SJSA1 (cell line): ENCODE measurements at places on chromosomes 2 and 18. TPM values are rescaled to one million over a fixed set of nuclear protein-coding genes. Genes with fewer than 3 reads are reported as not detected.
A peak's percentile ranks its signal among the peaks of the same experiment; 100 is the strongest.

PSTPIP2 gene
- 4.0 and 6.8 TPM in 2 replicates for total RNA-seq

- no peak overlapping the region for H3K4me3 ChIP-seq
- peaks cover 51% of the 10 kb centered on the region for H3K36me3 ChIP-seq
- no peak for DNase-seq
- H3K4me1 ChIP-seq: peaks cover 12% of the 10 kb centered on the region
- H3K27me3 ChIP-seq: no peaks in the 10 kb centered on the region
Observed at GRCh38 chr2:29134933-29135332, 19.7 kb downstream of the CLIP4 start.

CDK15 gene
- 11.6 and 29.4 TPM in 2 replicates for total RNA-seq

LYG1 gene
- total RNA-seq: 0.37 TPM in 1 of 2 replicates, not detected in the other

C2orf81 gene
- 0.34 and 1.3 TPM in 2 replicates for total RNA-seq

DNA sequence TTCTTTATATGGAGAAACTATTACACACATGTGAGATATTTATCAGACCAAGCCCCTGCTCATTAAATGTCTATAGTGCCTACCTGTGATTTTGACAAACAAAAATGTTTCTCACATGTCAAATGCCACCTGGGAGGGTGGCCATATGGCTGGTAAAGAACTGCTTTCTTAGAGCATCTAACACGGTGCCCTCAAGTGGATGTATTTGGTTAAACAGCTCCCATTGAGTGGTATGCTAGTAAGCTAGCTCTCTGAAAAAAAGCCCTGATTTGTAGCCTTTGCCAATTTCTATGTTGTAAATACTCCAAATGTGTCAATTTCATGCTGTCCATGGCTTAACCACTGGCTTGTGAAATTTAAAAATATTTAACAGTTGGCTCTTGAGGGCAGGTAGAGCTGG lies 94.6 kb downstream of the PMAIP1 start:
- no peaks in the 10 kb centered on the region for H3K27me3 ChIP-seq
- H3K36me3 ChIP-seq: no peaks in the 10 kb centered on the region

UGT1A9 gene
- not detected in 2 replicates for total RNA-seq

DNA sequence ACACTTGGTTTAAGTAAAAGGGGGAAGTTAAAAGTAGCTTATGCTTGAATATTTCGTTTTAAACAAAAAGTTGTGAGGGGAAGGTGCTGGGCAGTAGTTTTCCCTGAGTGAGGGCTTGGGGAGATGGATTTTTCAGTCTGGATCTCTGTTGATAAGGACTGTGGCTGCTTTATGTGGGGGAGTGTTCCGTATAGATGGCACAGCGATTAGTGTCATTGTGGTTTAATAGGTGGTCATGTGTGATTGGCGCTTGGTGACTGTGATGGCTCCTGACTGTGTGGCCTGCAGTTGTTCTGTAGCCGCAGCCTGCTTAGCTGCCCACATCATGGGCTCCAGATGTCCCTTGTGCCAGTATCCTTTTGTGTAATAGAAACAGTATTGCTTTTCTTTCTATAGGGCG lies 156.2 kb downstream of the WDSUB1 start:
- H3K27ac ChIP-seq: peak overlapping the region; percentile 57
- DNase-seq: peak; percentile 45
- no peaks in the 10 kb centered on the region for H3K27me3 ChIP-seq
- H3K36me3 ChIP-seq: peaks cover 7% of the 10 kb centered on the region; the same call in 1 of the 2 replicates

RGPD3 gene
- 0.03 and 0.39 TPM in 2 replicates for total RNA-seq

DNA sequence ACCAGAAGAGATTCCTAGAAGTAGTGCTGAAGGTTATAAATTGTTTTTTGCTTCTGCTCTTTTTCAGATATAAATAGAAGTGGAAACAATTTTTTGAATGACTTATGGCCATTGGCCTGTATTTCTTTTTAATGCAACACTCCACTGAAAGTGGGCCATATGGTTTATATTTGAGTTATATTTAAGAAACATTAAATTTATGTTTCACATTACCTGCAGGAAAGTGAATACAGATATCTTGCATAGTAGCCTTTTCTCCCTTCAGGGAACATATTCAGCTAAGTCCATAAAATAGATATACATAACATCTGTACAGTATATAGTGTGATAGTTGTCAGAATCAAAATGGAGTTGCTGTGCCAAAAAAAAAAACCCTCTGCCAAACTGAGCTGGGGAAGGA lies 53.1 kb upstream of the EFEMP1 start:
- no peaks in the 10 kb centered on the region for H3K36me3 ChIP-seq
- no peaks in the 10 kb centered on the region for H3K27me3 ChIP-seq
- no peak for DNase-seq
- no peaks in the 10 kb centered on the region for H3K4me1 ChIP-seq
- no peak overlapping the region for H3K27ac ChIP-seq

DNA sequence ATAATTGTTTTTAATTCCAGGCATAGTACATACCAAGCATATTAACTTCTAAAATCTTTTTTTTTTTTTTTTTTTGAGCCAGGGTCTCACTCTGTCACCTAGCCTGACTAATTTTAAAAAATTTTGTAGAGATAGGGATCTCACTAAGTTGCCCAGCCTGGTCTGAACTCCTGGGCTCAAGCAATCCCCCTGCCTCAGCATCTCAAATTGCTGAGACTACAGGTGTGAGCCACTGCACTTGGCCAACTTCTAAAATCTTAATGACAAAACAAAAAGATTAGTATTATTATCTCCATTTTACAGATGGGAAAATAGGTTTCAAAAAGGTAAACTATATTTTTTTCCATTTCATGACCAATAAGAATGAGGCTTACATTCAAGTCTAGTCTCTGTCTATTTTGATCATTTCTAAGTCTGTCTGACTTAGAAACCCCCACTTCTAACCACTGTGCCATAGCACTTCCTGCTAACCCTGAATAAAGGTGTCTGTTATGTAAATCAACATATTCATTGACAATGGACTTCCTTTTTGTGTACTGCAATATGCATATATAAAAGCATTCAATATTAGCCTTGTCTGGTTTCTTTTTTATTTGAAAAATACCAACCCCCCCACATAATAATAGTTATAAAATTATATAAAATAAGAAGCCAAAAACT lies 28.7 kb upstream of the ZEB2 start:
- no peaks in the 10 kb centered on the region for H3K36me3 ChIP-seq
- no peaks in the 10 kb centered on the region for H3K27me3 ChIP-seq
- no peak overlapping the region for H3K4me3 ChIP-seq
- DNase-seq: no peak
- peaks cover 16% of the 10 kb centered on the region for H3K4me1 ChIP-seq

- H3K27ac ChIP-seq: no peak overlapping the region
- no peaks in the 10 kb centered on the region for H3K36me3 ChIP-seq
- H3K4me1 ChIP-seq: 0 out of 2 replicates have a peak, but pooled peaks cover 3% of the 10 kb centered on the region
- H3K27me3 ChIP-seq: peaks cover 39% of the 10 kb centered on the region
- H3K4me3 ChIP-seq: no peak overlapping the region
Observed at GRCh38 chr18:62596145-62597005, 73.5 kb downstream of the ZCCHC2 start.

DNA sequence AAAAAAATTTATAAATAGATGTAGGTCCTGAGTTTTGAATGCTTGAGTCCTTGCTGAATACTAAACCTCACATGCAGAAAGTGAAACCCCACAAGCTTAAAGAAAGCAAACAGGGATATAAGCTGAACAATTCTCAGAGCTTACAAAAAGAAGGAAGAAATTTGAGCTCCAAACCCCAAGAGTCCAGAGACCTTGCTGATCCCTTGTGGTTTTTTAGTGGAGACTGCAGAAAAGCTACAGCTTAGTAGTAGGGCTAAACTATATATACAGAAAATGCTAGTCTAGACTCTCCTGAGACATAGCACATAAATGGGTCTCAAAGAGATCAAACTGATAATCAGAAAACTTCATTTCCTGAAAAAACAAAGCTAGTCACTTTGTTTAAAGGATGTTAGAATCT lies 1548.1 kb upstream of the ZEB2 start:
- no peak overlapping the region for H3K27ac ChIP-seq
- no peaks in the 10 kb centered on the region for H3K4me1 ChIP-seq
- no peaks in the 10 kb centered on the region for H3K27me3 ChIP-seq
- no peak for DNase-seq

DNA sequence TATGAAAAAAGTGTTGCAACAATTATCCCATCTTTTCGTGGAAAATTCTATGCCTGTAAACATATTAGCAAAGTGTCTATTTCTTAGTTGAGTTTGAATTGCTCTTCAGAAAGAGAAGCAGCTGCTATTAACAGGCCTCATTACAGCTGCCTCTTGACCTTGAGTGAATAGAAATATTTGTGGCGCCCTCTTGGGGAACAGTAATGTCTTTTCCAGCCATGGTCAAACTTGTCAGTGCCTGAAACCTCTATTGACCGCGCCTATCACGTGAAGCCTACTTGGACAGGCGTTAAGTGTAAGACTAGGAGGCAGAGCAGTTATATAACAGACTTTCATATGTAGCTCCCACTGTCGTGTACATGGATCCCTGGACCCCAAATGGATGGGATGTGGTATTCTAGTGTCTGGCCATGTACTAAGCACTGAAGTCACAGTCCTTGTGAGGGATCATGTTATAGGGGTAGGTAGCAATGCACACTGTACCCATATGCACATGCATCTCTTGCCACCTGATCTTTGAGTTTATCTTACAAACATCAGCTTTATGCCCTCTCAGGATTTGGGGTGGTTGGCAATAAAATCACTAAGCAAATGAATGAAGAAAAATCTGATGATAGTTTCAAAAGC lies 245.0 kb downstream of the PTGR3 start:
- no peaks in the 10 kb centered on the region for H3K36me3 ChIP-seq
- H3K27me3 ChIP-seq: no peaks in the 10 kb centered on the region
- H3K27ac ChIP-seq: no peak overlapping the region
- no peak for DNase-seq
- no peaks in the 10 kb centered on the region for H3K4me1 ChIP-seq
- H3K4me3 ChIP-seq: no peak overlapping the region

ASAP2 gene
- total RNA-seq: 12.9 and 15.5 TPM in 2 replicates

GRCh38 chr18:55300421-55300935 lies 287.5 kb downstream of the TCF4 start:
- no peak for DNase-seq
- H3K4me1 ChIP-seq: 0 out of 2 replicates have a peak, but pooled peaks cover 8% of the 10 kb centered on the region
- no peaks in the 10 kb centered on the region for H3K27me3 ChIP-seq
- no peak overlapping the region for H3K4me3 ChIP-seq

DNA sequence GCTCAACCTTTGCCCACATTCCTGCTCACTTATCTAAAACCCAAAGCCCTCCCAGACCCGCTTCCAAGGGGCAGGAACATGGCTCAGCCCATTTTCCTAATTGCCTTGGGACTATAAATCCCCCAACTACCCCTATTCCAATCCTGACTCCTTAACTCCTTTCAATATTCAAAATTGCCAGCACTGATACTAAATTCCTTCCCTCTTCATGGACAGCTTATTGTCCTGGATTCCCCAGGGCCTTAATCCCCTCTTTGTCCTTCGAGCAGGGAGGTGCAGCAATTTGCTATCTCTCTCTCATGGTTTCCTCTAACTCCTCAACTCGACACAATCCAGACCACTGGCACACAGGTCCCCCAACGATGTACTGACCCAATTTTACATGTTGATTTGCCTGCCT lies 99.1 kb downstream of the SLC25A12 start:
- no peak overlapping the region for H3K27ac ChIP-seq
- no peak overlapping the region for H3K4me3 ChIP-seq
- H3K36me3 ChIP-seq: 0 out of 2 replicates have a peak, but pooled peaks cover 3% of the 10 kb centered on the region
- H3K4me1 ChIP-seq: peaks cover 13% of the 10 kb centered on the region
- DNase-seq: no peak

DNA sequence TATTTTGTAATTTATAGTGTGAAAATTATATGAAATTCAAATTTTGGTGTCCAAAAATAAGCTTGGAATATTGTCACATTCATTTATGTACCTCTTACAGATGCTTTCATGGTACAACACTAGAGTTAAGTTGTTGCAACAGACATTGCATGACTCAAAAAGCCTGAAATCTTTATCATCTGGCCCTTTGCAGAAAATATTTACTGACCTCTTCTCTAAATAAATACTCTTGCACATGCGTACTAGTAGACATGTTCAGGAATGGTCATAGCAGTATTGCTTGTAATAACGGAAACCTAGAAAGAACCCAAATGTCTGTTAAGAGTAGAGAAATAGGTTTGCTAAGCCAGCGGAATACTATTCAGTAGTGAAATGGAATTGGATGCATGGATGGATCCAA lies 60.4 kb downstream of the GALNT1 start:
- no peak overlapping the region for H3K4me3 ChIP-seq
- DNase-seq: no peak
- H3K27me3 ChIP-seq: no peaks in the 10 kb centered on the region
- H3K4me1 ChIP-seq: no peaks in the 10 kb centered on the region; the same call in 1 of the 2 replicates
- H3K36me3 ChIP-seq: peaks cover 8% of the 10 kb centered on the region
